GM12864 (cell line): ENCODE measurements at places on chromosomes 6 and 20.

- DNase-seq, result no peak
These were observed 42.3 kb downstream of the KIF13A start for GRCh38 chr6:17945111-17945510.

DNA sequence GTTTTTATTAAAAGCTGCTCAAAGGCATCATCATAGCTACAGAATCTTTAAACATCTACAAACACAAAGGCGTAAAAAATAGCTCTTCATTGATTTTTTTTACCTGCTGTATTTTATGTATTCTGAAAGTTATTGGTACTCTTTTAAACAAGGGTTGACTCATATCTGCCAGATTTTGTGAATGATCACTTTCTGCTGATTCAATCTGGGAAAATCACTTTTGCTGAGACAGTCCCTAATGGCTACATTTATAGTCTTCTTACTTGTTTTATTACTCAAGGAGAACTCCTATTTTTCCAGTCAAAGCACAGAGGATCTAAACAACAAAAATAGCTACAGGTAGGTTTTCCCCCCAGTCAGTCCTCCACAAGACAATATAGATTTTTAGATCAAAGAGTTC is 739.0 kb downstream of the CBLN4 start:
- no peak for DNase-seq

GRCh38 chr20:64156136-64156885 is 7.9 kb upstream of the MYT1 start:
- DNase-seq, result no peak

DNA sequence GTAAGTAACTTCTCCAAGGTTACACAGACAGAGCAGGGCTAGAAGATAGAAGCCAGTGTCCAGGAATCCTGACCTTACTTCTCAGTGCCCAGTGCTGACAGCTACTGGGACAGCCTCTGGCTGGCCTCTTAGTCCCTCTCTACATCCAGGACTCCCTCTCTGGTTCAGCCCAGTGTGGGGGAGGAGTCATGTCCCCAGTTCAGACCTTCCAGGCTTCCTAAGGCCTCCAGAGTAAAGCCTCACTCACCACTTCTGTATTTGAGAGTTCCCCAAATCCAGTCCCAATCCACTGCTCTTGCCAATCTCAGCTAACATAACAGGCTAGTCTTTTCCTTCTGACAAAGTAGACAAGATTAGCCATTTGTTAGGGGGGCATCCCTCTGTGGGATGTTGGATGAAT is 36.9 kb upstream of the EPB41L1 start:
- no peak for DNase-seq

GRCh38 chr20:37394543-37395409 is 48.8 kb downstream of the SRC start:
- DNase-seq, result no peak

GRCh38 chr20:37890643-37891042 is 12.3 kb upstream of the VSTM2L start:
- DNase-seq, result no peak

DNA sequence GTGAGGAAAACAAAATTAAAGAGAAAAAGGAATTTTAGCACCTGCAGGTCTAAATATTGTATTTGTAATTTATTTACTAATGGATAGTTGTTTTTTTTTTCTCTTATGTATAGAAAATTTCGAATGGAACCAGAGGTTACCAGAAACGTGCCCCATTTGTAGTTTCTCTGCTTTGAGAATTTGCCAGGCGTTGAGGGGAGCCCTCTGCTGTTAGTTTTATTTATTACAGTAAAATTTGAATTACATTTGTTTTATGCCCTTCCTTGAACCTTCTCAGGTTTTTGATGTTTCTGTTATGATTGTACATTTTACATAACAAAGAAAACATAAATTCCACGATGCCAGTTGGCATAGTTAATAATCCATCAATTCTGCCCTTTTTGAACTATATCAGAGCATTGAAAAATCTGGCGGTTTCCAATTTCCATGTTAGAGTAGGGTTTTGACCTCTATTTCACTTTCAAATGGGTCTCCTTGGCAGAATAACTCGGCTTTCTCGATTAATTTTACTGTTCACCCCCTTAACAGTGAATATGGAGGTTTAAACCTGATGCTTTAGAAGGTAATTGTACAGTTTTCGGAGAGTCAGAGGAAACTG is 35.1 kb upstream of the RFPL4B start:
- DNase-seq, result no peak

GRCh38 chr6:17724341-17724740 is 17.6 kb upstream of the NUP153 start:
- DNase-seq, result no peak

DNA sequence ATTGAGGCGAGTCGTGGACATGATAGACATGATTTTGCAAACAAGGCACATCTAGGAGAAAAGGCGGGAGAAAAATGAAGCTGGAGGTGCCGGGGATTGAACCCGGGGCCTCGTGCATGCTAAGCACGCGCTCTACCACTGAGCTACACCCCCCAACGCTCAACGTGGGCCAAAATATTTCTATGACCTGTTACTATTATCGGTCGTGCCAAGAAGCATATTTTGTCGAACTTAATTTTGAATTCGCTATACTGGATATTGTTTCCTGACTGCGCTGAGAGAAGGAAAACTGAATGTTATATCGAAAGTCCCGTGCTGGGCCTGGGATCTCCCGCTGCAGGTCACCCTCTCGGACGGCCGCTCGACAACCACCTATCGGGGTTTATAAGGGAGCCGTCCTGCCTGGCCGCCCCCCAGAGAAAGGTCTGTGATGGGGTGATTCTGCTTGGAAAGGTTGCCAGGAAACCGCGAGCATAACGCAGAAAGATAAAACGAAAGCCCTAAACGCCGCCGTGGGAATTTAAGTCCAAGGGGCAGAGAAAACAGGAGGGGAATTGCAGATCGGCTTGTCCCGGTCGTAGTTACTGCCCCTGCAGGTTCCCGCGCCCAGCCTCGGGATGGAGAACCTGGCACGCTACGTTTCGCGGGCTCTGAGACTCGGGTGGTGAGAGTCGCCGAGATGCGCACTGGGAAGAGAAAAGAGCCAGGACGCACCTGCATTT is 60.0 kb downstream of the TRIM27 start:
- DNase-seq, result no peak

- no peak for DNase-seq
These were observed 83.3 kb downstream of the SYCP2 start for GRCh38 chr20:59850018-59850641.

- DNase-seq, result no peak
These were observed 162.7 kb downstream of the MTHFD1L start for GRCh38 chr6:151027936-151028838.

DNA sequence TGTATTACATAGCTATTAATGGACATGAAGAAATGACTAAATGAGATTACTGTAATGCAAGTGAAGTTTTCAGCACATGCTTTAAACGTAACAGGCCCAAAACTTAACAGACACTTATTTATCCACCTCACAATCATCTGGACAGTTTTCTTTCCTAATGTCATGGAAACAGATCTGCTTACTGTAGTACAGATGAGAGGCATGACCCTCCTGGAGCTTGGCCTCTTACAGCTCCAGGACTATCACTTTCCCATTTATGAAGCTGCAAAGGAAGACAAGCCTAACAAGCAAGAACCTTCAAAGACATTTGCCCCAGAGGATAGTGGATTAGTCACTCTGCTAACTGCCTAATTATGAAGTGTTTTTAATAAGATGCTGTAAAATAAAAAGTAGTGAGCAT is 419.3 kb downstream of the PHF3 start:
- DNase-seq, result no peak

GRCh38 chr6:93318121-93318520 is 101.2 kb downstream of the EPHA7 start:
- DNase-seq, result no peak

DNA sequence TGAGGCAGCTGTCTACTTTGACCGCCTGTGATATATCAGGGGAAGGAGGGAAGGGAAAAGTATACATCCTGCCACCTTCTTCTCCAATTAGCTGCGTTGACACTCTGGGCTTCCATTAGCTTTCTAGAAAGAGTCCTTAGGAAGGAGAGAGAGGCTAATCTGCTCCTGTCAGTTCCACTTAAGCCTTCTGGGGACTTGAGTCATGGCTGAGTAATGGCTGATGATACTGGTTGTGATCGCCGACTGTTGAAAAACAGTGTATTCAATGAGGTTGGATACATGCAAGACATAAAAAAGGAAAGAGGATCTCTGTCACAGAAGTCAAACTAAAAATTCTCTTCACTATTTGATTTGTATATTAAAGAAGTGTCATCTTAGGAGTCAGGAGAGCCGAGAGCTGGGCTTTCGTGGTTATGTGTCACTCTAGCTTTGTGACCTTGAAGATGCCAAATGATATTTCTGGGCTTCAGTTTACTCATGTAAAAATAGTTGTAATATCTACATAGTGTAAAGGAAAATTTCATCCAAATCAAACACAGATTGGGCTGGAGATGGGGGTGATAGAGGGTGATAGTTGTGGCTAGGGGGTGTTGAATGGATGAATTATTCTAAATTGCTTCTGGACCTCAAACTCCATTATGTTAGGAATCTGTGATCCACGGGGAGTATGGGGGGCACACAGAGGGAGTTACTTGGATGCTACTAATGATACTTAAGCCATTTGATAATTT is 189.0 kb downstream of the UST start:
- DNase-seq, result no peak

DNA sequence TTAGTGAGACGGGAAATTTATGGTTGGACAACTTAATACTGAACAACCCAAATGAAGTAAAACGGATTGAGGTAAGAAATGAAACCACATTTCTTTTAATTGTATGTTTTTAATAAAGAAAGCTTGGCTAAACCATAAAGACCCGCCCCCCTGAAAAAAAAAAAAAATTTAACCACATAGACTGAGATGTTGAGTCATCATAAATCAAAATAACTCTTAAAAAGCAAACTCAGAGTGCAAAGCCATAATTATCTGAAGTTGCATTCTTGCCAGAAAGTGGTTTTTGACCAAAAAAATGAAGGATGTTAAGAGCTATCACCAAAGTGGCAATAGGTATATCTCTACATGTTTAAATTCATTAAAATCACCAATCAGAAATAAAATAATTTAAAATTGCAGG is 101.8 kb upstream of the COL21A1 start:
- DNase-seq, result no peak

GRCh38 chr20:46219920-46220319 is 88.4 kb downstream of the CDH22 start:
- no peak for DNase-seq

DNA sequence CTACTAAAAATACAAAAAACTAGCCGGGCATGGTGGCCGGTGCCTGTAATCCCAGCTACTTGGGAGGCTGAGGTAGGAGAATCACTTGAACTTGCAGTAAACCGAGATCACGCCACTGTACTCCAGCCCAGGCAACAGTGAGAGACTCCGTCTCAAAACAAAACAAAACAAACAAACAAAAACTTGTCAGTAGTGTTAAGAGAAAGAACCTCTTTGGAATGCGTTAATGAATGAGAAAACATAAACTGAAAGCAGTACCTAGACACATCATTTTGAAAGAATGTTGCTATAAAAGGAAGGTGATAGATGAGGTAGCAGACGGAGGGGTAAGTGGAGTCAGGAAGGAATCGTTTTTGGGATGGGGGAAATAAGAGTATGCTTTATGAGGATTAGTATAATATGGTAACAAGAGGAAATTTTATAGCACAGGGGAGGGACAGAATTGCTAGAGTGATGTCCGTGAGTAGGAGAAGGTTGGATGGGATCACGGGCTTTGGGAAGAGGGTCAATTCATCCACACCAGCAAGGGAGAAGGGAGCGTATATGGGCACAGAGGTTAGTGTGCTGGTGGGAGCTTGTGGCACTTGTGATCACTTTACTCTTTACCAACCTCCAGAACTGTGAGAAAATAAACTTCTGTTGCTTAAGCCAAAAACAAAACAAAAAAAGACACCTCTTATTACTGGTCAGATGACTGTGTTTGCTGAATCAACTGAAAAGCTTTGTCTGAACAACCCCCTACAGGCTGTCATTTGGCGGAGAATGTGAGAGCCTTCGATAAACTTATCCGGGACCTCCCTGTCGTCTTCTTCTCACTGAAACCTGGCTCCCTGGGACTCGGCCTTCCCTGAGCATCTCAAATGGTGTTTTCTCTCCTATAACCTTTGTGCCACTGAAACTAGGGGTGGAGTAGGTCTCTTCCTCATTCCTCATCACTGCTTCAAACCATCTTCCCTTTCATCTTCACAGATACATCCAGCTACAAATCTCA is 48.9 kb upstream of the TFAP2A start:
- DNase-seq, result no peak

DNA sequence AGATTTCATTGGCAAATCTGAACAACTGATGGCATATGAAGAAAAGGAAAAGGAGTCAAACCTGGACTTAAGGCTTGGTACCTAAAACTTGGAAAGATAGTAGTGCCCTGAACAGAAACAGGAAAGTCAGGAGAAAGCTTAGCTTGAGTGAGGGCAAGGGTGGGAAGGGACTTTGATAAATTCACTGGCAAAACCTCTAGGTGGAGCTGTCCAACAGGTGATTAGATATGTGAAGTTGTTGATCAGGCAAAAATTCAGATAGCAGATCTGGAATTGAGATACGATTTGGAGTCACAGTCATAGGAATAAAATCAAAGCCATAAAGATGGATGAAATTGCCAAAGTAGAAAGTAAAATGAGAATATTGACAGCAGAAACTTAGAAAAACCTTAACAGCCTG is 16.1 kb upstream of the ZNF292 start:
- no peak for DNase-seq

- DNase-seq, result no peak
These were observed 17.9 kb upstream of the CCDC170 start for GRCh38 chr6:151475653-151476523.

DNA sequence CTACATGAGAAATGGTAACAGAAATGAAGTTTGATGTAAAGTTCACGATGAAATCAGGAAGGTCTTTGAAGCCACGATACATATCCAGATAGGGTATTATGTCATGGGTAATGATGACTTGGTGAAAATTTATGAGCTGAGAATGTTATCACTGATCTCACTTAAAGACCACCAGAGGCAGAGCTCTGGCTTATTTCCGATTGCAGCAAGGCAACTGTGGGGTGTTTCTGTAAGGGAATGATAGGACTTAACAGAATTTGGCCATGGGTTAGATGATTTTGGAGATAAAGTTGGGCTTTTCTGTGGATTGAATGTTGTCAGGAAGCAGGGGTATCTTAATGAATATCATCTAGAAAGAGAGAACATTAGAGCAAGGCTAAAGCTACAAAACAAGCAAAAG is 508.4 kb downstream of the HDGFL1 start:
- DNase-seq, result no peak

DNA sequence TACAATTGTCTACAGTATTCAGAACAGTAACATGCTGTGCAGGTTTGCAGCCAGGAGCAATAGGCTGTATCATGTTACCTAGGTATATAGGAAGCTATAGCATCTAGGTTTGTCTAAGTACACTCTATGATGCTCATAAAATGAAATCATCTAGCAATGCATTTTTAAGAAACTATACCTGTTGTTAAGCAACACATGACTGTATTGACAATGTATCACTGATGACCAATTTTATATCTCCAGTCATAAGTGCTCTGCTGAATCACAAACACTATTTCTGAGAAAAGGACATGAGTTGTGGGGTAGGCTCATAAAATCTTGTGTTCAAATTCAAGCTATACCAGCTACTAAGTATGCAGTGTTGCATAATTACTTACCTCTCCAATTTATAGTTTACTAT is 501.3 kb downstream of the CD109 start:
- no peak for DNase-seq

- no peak for DNase-seq
These were observed 44.6 kb downstream of the APCDD1L start for GRCh38 chr20:58470336-58471192.

GRCh38 chr20:38870733-38871559 is 55.3 kb upstream of the FAM83D start:
- no peak for DNase-seq
